HepG2 (cell line): ENCODE measurements at places on chromosomes 5 and 9. TPM values are rescaled to one million over a fixed set of nuclear protein-coding genes. Genes with fewer than 3 reads are reported as not detected.

PCA3 gene
- not detected in 2 replicates for total RNA-seq

MARVELD2 gene
- 13.0 and 15.4 TPM in 2 replicates for total RNA-seq

PCBD2 gene
- 12.0 and 12.3 TPM in 2 replicates for total RNA-seq

RANBP17 gene
- not detected in 2 replicates for total RNA-seq

PTGDS gene
- 0.33 TPM in 1 of 2 replicates, not detected in the other for total RNA-seq

PTPN3 gene
- total RNA-seq: 5.6 and 7.9 TPM in 2 replicates

SPACA9 gene
- 0.13 and 0.15 TPM in 2 replicates for total RNA-seq

SHISAL2B gene
- not detected in 2 replicates for total RNA-seq

GGTA1 gene
- total RNA-seq: not detected in 2 replicates

CA9 gene
- 0.13 TPM in 1 of 2 replicates, not detected in the other for total RNA-seq

DNA sequence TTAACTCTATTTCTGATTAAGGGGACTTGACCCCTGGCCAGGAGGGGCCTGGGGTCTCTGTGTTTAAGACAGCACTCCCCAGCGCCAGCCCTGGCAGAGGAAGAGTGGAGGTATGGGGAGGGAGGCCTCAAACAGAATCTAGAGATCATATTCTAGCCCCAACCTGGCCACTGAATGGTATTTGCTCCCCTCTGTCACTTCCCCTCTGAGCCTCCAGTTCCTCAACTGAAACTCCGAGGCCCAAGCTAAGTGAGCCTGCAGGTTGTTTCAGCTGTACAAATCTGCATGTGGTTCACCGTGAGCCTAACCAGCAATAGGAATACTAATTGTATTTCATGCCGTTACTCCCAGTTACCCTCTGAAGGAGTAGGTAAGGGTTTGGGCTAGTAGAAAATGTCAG, 36.0 kb downstream of the ANP32B start:
- H3K36me3 ChIP-seq: peaks cover 10% of the 10 kb centered on the region
- DNase-seq: no peak
- H3K27ac ChIP-seq: no peak overlapping the region
- H3K27me3 ChIP-seq: no peaks in the 10 kb centered on the region
- no peak overlapping the region for H3K4me3 ChIP-seq

GRCh38 chr9:22005021-22005701, 3.9 kb downstream of the CDKN2B start:
- no peaks in the 10 kb centered on the region for H3K27me3 ChIP-seq
- H3K27ac ChIP-seq: no peak overlapping the region
- H3K4me3 ChIP-seq: no peak overlapping the region
- H3K36me3 ChIP-seq: no peaks in the 10 kb centered on the region
- H3K4me1 ChIP-seq: peaks cover 12% of the 10 kb centered on the region
- no peak for DNase-seq

DNA sequence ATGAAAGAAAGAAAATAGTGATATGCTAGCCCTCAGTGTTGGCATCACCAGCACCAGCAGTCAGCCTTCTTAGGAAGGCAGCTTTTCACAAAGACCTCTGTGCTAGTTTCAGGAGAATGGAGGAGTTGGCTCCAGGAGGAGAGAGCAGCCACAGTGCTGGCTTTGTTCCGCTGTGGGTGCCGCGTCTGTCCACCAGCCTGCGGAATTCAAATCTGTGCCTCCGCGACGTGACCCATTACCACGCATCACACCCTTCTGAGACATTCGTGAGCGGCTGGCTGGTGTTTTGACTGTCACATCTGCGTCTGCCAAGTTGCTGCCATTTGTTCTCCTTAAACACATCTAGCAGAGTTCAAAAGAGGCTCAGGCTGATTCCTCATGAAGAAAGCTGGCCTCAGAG, 34.4 kb downstream of the SNX18 start:
- H3K27me3 ChIP-seq: no peaks in the 10 kb centered on the region
- no peak overlapping the region for H3K27ac ChIP-seq
- H3K4me3 ChIP-seq: no peak overlapping the region
- peaks cover 6% of the 10 kb centered on the region; the same call in 1 of the 2 replicates for H3K4me1 ChIP-seq

GRCh38 chr5:66884564-66885243, 288.5 kb downstream of the MAST4 start:
- no peak for DNase-seq
- H3K27ac ChIP-seq: no peak overlapping the region
- H3K27me3 ChIP-seq: no peaks in the 10 kb centered on the region; the same call in 1 of the 2 replicates
- H3K36me3 ChIP-seq: no peaks in the 10 kb centered on the region
- no peak overlapping the region for H3K4me3 ChIP-seq

DNA sequence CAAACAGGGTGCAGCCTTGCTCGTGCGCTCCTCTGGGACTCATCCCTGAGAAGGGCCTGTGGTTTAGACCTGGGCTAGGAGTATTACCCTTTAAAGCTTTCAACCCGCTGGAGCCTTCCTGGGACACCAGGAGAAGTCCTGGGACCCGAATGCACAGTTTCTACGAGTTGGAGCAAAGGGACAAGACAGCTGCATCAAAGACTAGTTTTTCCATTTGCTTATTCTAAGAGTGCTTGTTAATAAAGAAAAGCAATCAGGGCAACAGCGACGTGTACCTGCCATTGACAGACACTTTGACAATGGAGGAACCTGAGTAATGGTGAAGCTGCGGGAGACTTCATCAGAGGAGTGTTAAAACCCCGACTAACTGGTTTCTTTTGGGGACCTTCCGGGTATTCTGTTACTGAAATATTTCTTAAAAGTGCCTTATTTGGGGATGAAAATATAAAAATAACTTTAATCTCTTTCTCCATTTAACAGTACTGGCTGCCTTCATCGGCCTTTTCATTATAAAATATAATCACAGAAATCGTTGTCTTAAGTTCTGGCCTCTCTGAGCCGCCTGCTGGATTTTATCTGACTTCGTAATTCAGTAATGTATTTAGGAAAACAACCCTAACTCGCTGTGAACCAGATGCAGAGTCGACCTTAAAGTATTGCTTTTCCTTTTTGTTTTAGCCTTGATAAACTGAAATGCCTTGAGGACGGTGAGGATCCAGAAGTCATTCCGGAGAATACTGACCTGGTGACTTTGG, 732 bp downstream of the SNAPC3 start:
- H3K4me3 ChIP-seq: peak overlapping the region; percentile 91
- no peaks in the 10 kb centered on the region for H3K27me3 ChIP-seq
- H3K36me3 ChIP-seq: no peaks in the 10 kb centered on the region

DNA sequence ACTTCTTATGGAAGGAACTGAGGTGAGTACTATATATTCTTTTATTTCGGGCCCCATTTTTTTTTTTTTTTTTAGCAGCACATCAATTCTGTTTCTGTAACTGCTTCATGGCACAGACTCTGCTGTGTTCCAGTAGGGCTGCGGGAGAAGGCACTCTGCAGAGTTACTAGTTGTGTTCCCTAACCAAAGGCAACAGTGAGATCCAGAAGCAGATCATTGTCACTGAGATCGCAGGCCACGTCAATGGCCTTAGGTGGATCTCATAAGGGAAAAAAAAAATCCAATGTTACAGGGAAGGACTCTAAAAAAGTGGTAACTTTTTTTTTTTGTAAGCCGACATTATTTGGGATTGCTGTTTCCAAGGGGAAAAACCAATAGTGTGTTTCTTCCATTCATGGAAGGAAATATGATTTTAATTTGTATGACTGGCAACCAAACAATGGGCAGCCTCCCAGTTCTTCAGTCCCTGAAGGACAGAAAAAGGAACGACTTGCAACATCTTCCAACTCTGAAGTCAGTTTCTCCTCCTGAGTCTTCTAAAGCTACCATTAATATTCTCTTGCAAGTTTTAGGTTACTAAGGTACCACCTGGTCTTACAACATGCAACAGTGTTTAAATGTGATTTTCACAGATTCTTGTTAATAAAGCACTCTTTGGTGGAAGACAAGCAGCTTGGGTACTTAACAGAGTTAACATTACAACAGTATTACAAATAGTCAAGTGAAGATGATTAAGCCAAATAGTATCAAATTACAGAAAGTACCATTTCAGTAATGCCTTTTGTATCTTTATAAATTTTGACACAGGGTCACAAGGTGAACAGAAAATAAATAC, 52.8 kb downstream of the HABP4 start:
- peaks cover 3% of the 10 kb centered on the region; the same call in 1 of the 2 replicates for H3K36me3 ChIP-seq
- H3K27me3 ChIP-seq: no peaks in the 10 kb centered on the region
- peaks cover 21% of the 10 kb centered on the region for H3K4me1 ChIP-seq
- no peak overlapping the region for H3K27ac ChIP-seq

DNA sequence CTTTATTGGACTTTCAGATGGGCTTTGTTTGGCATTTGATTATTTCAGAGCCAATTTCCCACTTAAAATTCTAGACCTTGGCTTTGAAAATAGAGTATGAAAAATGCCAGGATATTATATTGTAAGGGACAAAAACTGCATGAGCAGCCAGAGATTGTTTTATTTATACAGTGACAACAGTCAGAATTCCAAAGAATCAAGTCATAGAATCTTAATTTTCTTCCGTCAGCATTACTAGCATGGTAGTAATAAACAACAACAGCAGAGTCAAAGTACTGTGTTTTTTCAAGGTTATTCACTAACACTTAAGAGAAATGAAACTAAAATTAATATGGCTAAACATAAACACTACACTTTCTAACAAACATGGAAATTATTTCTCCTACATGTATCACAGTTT, 52.2 kb downstream of the MLLT3 start:
- H3K4me3 ChIP-seq: no peak overlapping the region
- no peaks in the 10 kb centered on the region for H3K36me3 ChIP-seq
- H3K27me3 ChIP-seq: no peaks in the 10 kb centered on the region

DNA sequence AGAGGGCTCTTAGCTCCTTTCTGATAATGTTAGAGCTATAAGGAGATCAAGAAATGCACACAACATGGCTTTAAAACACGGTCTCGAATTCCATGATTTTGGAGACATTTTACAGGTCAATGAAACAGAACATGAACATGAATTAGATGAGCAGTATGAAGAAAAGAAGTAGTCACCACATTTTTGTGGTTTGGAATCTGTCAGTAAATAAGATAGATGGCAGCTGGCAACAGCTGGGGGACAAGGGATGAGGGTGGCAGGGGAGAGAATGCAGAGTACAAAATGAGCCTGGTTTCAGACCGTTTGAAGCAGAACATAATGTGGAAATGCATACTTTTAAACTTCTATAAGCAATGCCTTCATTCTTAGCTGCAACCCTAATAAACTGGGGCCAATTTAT, 107.1 kb downstream of the OXCT1 start:
- H3K27me3 ChIP-seq: no peaks in the 10 kb centered on the region
- H3K4me1 ChIP-seq: peaks cover 6% of the 10 kb centered on the region; the same call in 1 of the 2 replicates
- no peak overlapping the region for H3K27ac ChIP-seq

DNA sequence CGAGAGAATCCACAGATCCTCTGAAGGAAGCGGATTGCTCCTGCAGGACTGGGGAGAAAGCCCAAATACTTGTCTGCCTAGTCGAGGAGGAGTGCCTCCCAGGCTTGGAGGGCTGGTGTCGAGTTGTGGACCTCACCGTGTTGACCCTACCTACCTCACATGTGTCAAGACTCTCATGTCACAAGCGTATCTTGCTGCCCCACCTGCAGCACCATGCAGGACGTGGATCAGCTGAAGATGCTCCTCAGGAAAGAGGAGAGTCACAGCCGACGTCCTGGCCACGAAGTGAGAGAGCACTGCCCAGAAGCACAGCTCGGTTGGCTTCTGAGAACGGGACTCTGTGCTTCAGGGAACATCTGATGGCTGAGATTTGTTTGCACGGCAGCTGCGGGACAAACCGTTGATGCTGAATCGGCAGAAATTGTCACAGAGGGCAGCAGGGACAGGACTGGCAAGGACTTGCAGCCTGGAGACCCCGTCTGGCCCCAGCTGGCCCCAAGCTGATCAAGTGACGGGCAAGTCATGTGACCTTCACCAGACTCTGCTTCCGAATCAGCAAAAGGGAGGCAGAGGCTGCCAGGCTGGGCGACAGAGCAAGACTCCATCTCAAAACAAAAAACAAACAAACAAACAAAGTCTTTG, 119.1 kb upstream of the ITGA1 start:
- no peak overlapping the region for H3K27ac ChIP-seq
- DNase-seq: no peak
- no peak overlapping the region for H3K4me3 ChIP-seq

GRCh38 chr5:167804512-167805220, 486.8 kb upstream of the WWC1 start:
- H3K27me3 ChIP-seq: peaks cover 4% of the 10 kb centered on the region; the same call in 1 of the 3 replicates
- DNase-seq: no peak
- H3K4me1 ChIP-seq: no peaks in the 10 kb centered on the region
